Fibroblast of pulmonary artery (primary cell): ENCODE measurements at places on chromosomes 5 and 9.

DNA sequence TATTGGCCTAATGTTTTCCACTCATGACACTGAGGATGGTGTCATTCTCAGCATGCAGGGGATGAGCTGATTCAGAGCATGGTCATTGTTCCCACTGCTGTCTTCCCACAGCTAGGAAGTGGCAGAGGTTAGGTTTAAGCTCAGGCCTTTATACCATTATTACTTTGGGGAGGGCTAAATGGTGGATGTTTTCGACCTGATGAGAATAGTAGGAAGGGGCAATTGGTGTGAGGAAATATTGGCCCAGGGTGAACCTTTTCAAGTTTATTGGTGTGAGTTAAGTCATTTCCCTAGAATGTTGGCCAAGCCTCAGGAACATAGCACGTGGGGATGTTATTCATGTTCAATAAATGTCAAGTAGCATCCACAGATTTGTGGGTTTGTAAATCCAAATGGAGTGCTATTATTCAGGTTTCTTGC is 59.6 kb downstream of the ARHGAP26 start:
- DNase-seq, result no peak

DNA sequence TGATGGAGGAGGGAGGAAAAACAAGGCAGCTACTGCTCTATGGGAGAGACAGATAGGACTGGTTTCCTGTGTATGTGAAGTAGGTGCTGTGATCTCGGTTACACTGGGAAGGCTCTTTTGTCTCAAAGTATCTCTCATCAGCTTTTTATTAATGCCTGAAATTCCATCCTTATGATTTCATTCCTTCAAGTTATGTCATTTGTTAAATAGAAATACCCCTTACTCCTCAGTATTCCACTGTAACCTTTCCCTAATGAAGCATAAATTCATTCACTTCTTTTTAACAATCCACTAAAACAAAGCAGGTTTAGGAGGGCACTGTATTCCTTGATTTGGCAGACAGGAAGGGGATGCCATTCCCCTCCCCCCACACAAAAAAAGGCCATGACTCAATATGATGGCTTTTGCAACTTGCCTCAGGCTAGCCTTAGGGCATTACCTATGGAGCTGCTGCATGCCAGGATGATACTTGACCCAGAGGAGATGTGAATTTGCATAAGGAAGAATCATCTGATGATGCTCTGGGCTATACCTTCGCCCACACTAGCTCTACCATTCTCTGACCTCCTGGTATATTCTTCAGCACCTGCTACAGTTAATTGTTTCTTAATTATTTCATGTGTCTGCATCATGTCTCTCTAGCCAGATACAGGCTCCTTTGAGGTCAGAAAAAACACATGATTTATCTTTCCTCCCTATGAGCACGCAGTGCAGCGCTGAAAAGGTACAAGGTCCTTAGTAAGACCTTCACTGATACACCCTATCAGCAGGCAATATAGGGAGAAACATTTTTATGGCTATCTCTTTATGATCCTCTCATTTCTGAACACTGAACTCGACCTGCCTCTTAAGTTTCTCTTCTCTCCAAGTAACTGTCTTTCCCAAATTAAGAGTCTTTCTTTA is 26.3 kb downstream of the NR3C1 start:
- peak; percentile 59 for DNase-seq

DNA sequence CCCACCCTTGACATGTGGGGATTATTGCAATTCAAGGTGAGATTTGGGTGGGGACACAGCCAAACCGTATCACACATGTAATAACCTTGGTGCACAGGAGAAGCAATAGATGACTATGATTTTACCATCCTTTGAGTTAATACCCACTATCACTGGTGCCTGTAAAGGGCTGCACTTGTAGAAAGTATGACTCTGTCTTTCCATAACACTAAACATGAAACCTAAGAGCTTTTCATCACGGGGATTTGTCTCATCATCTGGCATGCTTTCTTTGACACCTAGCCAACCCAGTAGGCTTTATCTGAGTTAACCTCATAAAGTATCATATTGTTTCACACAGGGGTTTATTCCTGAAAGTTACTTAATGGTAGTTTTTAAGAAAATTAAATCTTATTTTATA is 188.9 kb upstream of the TNC start:
- DNase-seq, result no peak

- DNase-seq, result no peak
Observed at GRCh38 chr5:123790226-123790625, 278.2 kb downstream of the CSNK1G3 start.

GRCh38 chr5:99544356-99544755 is 615.5 kb upstream of the CHD1 start:
- no peak for DNase-seq

- DNase-seq, result no peak
Observed at GRCh38 chr9:88786291-88787079, 204.8 kb upstream of the S1PR3 start.

- DNase-seq, result peak; percentile 7
Observed at GRCh38 chr5:121182788-121183490, 668.7 kb upstream of the FTMT start.

DNA sequence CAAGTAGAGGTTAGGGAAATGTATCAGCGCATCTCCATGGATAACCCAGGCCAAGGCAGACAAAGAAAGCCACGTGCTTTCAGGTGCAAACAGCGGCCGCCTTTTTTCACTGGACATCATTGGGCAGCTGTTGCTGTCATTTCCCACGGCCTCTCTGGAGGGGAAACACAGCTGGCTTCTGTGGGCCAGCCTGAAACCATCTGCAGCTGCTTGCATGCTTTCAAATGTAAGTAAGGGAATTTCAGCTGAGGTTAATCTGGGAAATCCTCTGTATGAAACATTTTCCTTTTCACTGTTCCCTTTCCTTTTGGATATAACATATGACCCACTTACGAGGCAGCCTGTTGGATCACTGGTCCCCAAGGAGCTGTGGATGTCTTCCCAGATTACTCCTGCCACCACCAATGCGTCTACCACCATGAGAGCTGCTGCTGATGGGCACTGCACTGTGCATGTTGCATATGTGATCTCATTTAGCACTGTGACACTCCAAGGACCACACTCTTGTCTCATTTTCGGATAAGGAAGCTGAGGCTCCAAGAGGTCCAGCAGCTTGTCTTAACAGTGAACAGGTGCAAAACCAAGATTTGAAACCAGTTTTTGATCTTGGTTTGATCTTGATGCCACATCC is 106.3 kb downstream of the C9orf152 start:
- peak; percentile 35 for DNase-seq

DNA sequence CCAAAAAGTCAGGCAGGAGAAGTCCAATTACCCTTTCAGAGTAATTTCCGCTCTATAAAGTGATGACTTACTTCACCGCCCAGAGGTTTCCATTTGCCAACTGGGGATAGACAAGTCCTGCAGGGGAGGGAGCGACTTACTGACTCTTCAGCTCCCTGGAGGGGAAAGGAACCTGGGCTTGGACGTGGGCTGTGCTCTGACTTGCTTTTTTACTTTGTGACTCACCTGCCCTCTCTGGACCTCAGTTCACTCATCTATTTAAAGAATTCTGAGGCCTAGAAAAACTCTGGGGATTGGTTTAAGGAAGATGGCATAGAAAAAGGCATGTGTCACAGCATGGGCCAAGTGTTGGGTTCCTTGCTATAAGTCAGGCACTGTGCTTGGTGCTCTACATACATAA is 180.4 kb upstream of the TRIM32 start:
- no peak for DNase-seq

DNA sequence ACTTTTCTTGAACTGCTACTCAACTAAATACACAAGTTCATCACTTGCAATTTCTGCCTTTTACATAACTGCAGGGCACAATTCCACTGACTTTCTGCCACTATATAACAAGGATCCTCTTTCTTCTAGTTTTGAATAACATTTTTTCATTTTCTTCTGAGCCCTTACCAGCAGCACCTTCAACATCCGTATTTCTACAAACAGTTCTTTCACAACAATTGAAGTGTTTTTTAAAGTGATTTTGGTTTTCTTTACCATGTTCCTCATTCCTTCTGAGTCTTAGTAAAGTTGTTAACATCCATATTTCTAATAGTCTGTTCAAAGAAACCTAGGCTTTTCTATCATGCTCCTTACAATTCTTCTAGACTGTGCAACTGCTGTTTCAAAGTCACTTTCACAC is 127.2 kb upstream of the PITX1 start:
- no peak for DNase-seq

DNA sequence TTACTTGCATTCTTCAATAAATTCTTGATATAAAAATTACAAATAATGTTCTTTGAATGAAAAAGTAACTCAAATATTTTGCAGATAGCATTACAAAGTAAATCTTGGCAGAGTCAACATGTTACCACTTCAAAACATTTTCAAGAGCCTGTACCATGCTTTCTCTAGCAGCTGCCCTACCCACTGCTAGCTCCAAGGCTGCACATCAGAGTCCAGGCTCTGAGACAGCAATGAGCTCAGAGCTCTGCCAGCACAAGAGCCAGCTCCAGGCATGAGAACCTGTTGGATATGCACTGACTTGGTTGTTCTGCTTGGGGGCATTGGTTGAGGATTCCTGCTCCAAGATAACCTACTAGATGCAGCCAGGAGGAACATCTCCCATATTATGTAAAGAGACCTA is 211.3 kb upstream of the HAPLN1 start:
- DNase-seq, result no peak

GRCh38 chr5:55146080-55146479 is 13.9 kb upstream of the GPX8 start:
- DNase-seq, result no peak

GRCh38 chr5:69032009-69032408 is 61.8 kb upstream of the SLC30A5 start:
- no peak for DNase-seq

- DNase-seq, result peak; percentile 85
Observed at GRCh38 chr9:110114859-110115201, 93.1 kb downstream of the C9orf152 start.

- peak; percentile 7 for DNase-seq
Observed at GRCh38 chr5:77859306-77859705, 83.2 kb upstream of the TBCA start.

- peak; percentile 27 for DNase-seq
Observed at GRCh38 chr9:5719100-5719926, 90.4 kb downstream of the RIC1 start.

GRCh38 chr9:89795538-89796195 is 190.9 kb downstream of the GADD45G start:
- no peak for DNase-seq

DNA sequence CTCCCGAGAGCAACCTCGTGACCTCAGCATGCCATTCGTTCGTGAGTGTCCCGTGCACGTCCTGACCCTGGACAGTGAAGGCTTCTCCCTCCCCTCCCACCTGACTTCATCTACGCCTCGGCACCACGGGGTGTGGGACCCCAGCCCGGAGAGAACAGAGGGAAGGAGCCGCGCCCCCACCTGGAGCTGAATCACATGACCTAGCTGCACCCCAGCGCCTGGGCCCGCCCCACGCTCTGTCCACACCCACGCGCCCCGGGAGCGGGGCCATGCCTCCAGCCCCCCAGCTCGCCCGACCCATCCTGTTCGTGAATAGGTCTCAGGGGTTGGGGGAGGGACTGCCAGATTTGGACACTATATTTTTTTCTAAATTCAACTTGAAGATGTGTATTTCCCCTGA is 38.3 kb upstream of the FCN2 start:
- no peak for DNase-seq

DNA sequence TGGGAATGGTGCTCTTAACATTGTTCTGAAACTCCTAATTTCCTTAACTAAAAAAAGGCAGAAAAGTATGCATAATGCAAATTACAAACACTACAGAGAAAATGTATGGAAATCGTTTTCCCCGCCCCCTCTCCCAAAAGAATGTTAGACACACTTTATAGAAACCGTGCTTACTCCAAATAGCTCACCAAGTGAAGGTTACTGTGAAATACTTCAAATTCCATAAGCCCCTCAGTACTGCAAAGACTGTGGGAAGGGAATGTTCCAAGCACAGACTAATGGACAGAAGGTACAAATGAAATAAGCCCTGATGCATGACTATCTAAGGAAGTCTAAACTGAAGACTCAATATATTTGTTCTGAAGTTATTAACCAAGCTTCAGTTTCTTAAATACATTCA is 12.5 kb downstream of the MAPKAP1 start:
- peak; percentile 58 for DNase-seq

DNA sequence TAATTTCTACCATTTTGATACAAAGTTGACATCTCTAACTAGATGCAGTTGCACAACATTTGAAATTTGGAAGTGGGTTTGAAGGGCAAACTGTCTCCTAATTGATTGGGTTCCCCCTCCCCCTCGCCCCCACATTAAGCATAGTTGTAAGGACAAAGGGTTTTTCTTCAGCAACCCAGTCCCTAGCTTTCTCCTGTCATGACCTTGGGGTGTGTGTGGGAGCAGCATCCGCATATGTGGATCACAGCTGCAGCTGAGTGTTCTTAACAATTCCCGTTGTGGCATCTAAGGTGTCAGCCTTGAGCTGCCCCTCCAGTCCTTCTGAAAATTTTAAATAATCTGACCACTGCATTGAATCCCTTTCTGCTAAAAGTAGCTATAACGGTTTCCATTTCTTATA is 141.3 kb upstream of the CDH10 start:
- no peak for DNase-seq

DNA sequence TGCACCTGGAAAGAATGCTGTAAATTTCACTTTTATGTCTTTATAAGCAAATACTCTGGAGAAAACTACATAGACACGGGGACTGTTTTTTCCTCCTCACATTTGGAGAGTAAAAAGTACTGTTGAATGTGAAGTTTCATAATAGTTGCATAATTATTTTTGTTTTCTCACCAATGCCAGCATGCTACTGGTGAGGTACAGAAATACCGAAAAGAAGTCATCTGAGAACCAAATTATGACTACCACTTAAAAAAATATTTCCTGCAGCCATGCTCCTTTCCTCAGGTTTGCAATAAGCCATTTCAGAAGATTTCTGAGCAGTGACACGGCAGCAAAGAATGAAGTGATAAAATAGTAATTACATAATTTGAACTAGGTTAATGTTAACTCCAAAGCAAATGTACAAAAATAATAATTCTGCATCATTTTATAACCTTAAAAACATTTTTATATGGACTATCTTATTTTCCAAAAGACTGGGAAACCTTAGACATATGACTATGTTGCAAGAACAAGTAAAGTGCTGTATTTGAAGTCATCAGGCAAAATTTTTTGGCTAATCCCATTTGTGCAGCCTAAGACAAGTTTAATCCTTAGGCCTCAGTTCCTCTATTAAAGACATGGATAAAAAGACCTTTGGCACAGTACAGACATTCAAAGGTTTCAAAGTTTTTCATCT is 144.7 kb downstream of the PCSK1 start:
- no peak for DNase-seq

GRCh38 chr9:130211548-130212226 is 39.5 kb downstream of the NCS1 start:
- no peak for DNase-seq

- no peak for DNase-seq
Observed at GRCh38 chr5:73899055-73899454, 273.1 kb downstream of the ARHGEF28 start.
